ENCODE measurements at places on chromosomes 4 and X.

GRCh38 chr4:67325791-67326190 lies 219.5 kb downstream of the CENPC start:
- no peak for DNase-seq

- DNase-seq: no peak
Observed at GRCh38 chr4:1011666-1012033, 224 bp downstream of the FGFRL1 start.

DNA sequence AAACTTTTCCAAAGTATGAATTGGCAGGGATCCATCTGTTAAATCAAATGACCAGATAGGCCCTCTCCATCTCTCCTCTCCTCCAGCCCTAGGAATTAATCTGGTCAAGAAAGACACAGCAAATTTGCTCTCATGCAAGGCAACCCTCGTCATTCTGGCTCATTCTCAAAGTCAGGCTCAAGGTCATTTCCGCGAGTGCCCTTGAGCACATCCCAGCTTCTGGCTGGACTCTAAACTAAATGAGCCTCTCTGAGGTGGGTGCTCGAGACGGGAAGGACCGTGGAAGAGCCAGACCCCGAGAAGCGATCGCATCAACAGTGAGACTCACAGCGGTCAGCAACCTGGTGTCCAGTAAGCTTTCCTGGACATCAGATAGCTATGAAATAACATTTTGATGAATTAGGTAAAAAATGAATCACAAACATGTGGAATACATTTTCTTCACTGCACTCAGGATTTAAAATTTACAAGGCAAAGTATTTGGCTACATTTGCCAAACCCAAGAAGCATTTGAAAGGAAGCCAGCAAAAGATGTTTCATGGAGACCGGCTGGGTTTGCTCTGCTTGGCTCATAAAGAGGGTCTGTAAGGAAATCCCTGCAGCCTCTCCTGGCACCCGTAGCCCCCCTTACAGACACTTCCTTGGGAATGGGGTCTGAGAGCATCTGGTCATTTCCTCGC lies 121.0 kb downstream of the ENPP6 start:
- no peak for DNase-seq

DNA sequence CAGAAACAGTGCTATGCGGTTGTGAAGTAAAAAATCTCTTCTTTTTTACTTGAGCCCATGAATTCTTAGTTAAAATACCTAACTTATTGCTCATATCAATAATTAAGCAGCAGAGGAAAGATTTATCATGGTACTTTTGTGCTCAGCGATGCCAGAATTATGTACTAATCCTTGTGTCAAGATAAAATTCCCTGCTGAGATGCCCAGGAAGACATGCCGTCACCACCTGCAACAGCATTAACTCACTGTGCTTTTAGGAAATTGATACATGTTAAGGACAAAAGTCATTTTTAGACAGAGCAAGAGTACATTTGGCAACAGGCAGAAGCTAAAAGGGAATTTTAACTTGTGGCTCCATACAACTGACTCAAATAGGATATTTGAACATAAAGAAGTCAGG lies 138.9 kb downstream of the NPNT start:
- no peak for DNase-seq

- DNase-seq: no peak
Observed at GRCh38 chr4:151855747-151856146, 94.9 kb upstream of the GATB start.

- DNase-seq: no peak
Observed at GRCh38 chr4:81806485-81806884, 334.8 kb upstream of the RASGEF1B start.

DNA sequence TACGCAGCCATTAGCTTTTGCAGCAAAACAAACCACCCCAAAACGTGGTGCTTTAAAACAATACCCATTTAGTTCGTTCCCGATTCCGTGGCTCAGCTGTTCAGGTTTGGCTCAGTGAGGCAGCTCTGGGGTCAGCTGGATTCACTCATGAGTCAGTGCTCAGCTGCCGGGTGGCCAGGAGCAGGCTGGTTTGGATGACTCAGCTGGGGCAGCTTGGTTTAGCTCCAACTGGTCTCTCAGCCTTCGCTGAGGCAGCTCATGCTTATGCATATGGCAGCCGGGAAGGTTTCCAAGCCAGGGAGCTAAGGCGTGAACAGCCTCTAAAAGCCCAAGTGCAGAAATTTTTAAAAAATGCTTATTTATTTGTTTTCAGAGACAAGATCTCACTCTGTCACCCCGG lies 13.3 kb upstream of the CD99 start:
- no peak for DNase-seq

GRCh38 chr4:69147334-69147733 lies 51.1 kb downstream of the UGT2B7 start:
- peak; percentile 11 for DNase-seq

DNA sequence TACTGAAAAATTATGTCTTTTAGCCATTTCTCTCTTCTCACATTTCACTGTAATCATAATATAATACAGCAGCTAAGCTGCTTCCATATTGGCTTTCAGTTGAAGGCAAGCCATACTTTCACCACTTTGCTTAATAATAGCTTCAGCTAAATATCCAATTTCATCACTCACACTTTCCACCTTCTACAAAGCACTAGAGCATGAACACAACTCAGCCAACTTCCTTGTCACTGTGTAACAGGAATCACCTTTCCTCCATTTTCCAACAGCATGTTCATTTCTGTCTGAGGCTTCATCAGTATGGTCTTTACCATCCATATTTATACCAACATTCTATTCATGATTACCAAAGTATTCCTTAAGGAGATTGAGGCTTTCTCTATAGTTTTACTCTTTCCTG lies 219.8 kb upstream of the CTSO start:
- DNase-seq: no peak

DNA sequence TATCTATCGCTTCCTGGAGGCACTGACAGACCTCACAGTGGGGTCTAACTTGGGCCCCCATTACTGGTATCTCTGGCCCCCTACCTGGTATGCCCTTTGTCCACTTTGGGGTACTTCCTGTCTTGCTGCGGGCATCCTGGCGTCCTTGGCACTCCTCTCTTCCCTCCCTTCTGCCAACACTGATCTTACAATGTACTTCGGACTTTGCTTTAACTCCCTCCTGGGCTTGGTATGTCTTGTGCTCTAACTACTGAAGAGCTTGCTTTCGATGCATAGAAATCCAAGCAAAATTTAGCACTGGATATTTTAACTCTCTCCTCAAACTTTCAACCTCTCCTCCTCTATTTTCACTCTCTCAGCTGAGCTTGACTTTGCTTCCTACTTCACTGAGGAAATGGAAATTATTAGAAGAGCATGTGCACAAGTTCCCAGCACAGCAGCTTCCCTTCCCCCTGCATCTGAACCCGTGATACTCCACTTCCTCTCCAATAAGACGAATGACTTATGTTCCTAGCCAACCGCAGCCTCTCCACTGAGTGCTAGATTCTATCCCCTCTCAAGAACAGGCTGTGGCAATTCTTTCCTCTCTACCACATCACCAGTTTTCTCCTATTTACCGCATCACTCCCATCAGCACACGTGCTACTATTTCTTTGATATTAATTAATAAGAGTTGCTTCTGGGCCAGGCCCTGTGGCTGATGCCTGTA lies 52.9 kb downstream of the SUPT20HL2 start:
- DNase-seq: no peak

DNA sequence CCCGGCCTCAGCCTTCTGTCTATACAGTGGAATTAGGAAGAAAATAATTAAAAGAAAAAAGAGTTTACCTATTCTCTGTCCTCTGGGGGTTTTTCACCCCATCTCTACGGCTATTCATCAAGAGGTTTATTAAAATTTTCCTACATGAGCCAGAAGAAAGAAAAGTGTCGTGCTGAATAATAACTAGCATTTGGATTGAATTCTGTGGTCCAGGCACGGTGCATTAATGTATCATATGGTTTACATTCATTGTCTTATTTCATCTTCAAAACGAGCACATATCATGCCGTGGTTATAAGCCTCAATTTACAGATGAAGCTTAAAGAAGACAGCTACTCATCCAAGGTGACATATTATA lies 5.4 kb upstream of the NAA15 start:
- DNase-seq: no peak

GRCh38 chr4:4396628-4397440 lies 9.9 kb downstream of the NSG1 start:
- no peak for DNase-seq

DNA sequence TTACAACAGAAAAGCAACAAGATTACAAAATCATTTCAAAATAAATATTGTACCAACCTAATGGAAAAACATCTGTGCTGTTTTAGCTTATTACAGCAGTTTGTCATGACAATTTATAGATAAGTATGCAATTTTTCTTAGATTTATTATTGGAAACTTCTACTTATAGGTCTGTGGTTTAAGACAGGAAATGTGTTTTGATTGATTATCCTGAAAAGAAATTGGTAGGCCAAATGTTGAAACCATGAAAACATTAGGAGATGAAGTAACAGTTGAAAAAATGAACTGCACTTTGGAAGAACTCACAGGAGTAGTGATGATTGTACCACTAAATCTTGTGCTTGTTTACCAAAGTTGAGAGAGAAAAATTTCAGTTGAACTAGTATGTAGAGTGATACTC lies 162.2 kb upstream of the GIMD1 start:
- DNase-seq: no peak

DNA sequence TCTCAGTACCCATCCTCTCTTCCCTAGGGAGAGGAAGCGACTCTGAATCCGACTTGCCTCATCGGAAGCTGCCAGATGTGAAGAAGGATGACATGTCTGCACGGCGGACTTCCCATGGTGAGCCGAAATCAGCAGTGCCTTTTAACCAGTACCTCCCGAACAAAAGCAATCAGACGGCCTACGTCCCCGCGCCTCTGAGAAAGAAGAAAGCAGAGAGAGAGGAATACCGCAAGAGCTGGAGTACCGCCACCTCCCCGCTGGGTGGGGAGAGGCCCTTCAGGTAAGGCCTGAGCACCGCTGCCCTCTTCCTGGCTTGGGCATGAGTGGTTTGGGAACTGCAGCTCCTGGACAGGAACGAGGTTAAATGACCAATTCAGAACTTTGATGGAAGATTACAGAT lies 81.2 kb downstream of the LIMCH1 start:
- DNase-seq: no peak

DNA sequence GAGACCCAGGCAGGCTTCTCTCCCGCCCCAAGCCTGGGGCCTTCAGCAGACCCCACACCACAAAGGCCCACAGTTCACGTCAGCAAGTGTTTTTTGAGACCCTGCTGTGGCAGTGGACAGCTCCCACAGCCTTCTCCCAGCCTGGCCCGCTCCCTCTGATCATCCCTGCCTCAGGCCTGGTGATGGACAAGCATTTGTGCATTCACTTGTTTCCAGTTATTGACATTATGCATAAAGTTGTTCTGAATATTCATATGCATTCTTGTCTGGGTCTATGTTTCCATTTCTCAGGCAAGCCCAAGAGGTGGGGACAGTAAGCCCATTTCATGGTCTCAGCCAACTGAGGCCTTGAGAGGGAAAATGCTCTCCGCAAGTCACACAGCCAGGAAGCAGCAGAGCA lies 14.7 kb downstream of the TRO start:
- no peak for DNase-seq

DNA sequence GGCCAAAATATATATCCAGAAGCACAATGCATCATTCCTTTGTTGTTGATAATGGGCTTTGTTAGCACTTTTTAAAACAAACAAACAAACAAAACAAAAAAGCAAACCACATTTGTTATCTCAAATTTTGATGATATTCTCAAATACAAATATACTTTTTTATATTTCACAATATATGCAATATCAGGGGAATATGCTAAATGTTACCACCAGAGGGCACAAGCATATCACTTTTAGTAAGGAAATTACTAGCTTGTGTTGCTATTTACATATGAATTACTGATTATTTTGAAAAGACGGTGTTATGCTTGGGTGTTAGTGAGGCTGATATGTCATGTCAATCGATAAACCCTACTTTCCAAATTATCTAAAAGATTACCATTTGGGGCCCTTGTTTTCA lies 29.1 kb downstream of the RIPPLY1 start:
- DNase-seq: no peak

DNA sequence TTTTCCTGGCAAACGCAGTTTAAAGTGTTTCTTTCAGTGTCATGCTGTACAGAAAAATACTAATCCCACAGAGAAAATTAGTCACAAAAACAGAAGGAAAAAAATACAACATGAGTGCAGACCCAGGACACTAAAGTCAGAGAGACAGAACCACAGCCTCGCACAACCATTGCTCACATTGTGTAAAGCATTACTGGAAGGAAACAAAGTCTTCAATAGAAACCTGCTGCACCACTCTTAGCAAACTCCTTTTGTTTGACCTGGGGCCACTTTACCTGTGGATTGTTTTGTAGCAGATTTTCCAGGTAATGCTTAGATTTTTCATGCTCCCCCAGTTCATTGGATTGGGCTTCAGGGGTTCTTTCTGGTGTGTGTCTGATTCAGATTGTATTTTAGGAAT lies 131.8 kb upstream of the TMLHE start:
- no peak for DNase-seq

DNA sequence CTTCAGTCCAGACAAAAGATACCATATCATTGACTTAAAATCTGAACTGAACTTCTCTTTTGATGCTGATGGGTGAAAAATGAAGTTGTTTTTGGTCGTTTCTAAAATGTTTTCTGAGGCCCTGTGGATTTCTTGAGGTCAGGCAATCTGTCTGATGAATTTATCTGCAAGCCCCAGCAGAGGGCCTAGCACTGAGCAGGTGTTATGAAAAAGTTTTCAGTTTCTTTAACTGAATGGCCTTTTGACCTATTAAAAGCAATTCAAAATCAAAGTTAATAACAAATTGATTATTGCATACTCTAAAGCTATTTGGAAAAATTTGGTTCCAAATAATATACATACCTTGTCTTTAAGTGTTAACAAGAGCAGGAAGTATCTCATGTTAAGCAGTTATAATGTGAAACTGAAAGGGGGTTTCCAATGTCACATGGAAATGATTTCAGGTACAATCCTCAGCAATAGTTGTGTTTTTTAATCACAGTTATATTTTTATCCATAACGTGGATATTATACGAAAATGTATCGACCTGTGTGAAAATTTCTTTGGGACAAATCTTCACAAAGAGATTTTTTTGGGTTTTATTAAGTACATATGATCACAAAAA lies 285.0 kb downstream of the SPANXN1 start:
- DNase-seq: no peak

DNA sequence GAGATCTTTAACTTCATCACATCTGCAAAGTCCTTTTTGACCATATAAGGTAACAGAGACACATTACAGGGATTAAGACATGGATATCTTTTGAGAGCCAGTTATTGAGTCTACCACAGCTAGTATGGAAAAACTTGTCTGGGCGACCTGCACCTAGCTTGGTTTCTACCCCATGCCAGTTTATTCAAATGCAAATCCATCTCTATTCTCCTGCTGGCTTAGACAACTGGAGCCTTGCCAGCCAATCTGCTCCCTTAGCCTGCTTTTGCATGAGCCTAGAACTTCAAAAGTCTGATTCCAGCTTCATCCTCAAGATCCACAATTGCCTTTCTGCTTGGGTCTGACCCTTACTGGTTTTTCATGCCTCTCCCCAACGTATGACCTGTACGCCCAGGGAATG lies 212.0 kb upstream of the AFF2 start:
- DNase-seq: no peak
